ENCODE measurements at places on chromosomes 12 and 14.

DNA sequence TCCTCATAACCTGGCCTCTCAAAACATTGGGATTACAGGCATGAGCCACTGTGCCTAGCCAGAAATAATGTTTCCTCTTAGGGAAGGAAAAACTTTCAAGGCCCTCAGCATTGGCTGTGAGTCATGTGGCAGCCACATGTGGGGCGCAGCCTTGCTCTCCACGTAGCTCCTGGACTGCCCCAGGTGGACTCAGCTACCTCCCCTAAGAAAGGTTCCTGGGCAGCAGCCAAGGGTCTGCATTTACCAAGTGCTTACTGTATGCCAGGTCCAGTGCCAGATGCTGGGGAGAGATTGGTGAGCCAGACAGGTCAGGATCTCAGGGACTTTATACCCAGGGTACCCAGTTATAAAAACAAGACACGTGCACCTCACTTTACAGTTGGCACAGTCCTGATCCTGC, 3.7 kb upstream of the TRPV4 start:
- peak; percentile 28 for DNase-seq

- DNase-seq: no peak
Measured at GRCh38 chr14:24924544-24924943, 125.4 kb downstream of the STXBP6 start.

- no peak for DNase-seq
Measured at GRCh38 chr14:71194251-71194650, 287.0 kb downstream of the PCNX1 start.

DNA sequence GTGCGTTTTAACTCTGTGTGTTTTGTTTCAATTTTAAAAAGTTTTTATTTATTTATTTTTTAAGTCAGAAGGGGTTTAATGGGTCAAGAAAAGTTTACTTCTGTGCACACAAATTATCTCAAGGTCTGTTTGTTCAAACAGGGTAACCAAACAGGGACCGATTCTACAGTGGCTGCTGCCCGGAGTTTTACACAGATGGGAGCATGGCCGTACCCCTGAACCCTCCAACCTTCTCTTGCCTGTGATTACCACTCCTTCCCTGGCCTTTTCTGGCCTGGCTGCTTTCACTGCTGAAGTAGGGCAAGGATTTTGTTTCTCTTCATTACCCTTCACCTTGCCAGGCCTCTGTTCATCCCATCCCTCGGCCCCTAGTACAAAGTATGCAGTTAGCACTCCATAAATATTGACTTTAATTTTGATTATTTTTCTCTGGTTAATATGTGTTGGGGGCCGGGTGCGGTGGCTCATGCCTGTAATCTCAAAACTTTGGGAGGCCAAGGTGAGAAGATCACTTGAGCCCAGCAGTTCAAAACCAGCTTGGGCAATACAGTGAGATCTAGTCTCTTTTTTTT, 15.8 kb upstream of the FBXL14 start:
- no peak for DNase-seq

DNA sequence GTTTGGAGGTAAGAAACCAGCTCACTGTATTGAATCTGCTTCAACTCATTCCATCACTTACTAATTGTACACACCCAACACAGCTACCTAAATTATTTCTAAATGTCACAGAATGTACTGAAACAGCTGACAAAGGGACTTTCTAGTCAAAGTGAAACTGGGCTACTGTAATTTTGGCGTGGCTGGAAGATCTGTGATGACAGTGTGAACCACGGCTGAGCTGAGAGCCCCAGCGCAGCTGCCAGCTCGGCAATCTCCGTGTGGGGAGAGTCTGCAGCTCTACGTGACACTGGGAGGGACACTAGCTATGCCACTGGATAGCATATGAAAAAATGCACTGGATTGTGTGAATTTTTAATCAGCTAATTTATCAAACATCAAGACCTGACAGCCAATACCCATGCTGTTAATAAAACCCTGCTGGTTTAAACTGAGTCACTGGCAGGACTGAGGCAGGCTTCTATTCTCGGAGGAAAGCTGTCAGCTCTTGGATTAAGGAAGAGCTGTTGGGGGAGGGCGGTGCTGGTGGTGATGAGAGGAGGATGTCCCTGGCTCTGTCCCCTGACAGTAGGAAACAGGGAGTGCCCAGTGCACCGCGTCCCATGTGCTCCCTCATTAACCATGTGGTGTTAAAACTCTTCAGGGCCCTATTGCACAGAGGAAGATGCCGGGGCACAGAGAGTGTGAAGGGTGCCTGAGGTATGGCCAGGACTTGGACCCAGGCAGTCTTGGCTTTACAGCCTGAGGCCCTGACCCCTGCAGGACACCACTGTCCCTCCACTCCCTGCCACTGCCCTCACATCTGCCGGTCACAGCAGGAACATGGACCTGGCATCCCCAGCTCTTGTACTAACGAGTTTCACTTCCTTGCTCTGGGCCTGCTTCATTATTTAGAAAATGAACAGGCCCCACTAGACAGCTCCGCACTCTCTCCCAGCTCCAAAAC, 13.3 kb downstream of the SLC15A4 start:
- no peak for DNase-seq

DNA sequence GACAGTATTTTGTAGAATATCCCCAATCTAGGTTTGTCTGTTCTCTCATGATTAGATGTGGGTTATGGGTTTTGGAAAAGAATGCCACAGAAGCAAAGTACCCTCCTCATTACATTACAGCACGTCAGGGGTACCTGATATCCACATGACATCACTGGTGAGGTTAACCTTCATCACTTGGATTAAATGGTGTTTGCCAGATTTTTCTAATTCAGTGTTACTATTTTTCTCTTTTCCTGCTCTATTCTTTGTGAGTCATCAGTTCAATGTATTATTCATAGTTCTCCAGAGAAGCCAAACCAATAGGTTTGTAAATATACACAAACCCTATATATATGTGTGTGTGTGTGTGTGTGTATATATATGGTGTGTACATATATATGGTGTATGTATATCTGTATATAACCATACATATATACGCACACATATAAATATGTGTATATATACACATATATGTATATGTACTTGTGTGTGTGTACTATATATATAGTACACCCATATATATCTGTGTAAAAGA, 131.4 kb downstream of the LMNTD1 start:
- no peak for DNase-seq

GRCh38 chr14:22848351-22849164, 12.2 kb downstream of the MMP14 start:
- DNase-seq: peak; percentile 34

- no peak for DNase-seq
Measured at GRCh38 chr12:48037267-48037915, 33.1 kb upstream of the COL2A1 start.

Data from NCI-H226 (cell line).